ENCODE measurements at places on chromosomes 16 and 17.

- peaks cover 3% of the 10 kb centered on the region for H3K4me1 ChIP-seq
- no peak overlapping the region for H3K4me3 ChIP-seq
- no peak overlapping the region for H3K27ac ChIP-seq
- no peak for DNase-seq
- H3K36me3 ChIP-seq = no peaks in the 10 kb centered on the region
These were observed 10.4 kb downstream of the RPUSD1 start for GRCh38 chr16:777826-778225.

GRCh38 chr16:5005916-5006315, 27.8 kb downstream of the NAGPA start:
- H3K27me3 ChIP-seq = peaks cover 2% of the 10 kb centered on the region
- no peaks in the 10 kb centered on the region for H3K4me1 ChIP-seq
- H3K4me3 ChIP-seq = no peak overlapping the region
- DNase-seq = no peak
- no peaks in the 10 kb centered on the region for H3K36me3 ChIP-seq
- H3K27ac ChIP-seq = no peak overlapping the region

GRCh38 chr16:66286527-66286926, 80.0 kb upstream of the CDH5 start:
- no peak overlapping the region for H3K4me3 ChIP-seq
- H3K27ac ChIP-seq = no peak overlapping the region
- H3K27me3 ChIP-seq = no peaks in the 10 kb centered on the region
- H3K36me3 ChIP-seq = no peaks in the 10 kb centered on the region

- no peaks in the 10 kb centered on the region for H3K4me1 ChIP-seq
- H3K4me3 ChIP-seq = no peak overlapping the region
- peaks cover 12% of the 10 kb centered on the region for H3K27me3 ChIP-seq
- no peak overlapping the region for H3K27ac ChIP-seq
- no peak for DNase-seq
These were observed 21.8 kb upstream of the ZNF469 start for GRCh38 chr16:88360999-88361398.

DNA sequence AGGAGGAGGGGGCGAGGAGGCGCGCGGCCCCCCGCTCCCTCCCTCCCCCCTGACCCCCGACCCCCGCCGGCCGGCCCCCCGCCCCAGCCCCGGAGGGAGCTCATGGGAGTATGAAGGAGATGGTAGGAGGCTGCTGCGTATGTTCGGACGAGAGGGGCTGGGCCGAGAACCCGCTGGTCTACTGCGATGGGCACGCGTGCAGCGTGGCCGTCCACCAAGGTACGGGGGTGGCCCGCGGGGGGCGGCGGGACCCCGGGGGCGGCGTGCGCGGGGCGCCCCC, 390 bp downstream of the MLLT6 start:
- H3K36me3 ChIP-seq = peaks cover 22% of the 10 kb centered on the region
- H3K4me3 ChIP-seq = peak overlapping the region; percentile 54
- peak overlapping the region; percentile 78 for H3K27ac ChIP-seq
- H3K27me3 ChIP-seq = no peaks in the 10 kb centered on the region
- H3K4me1 ChIP-seq = no peaks in the 10 kb centered on the region

- H3K27me3 ChIP-seq = no peaks in the 10 kb centered on the region
- no peak overlapping the region for H3K4me3 ChIP-seq
- no peaks in the 10 kb centered on the region for H3K4me1 ChIP-seq
- H3K36me3 ChIP-seq = peaks cover 36% of the 10 kb centered on the region
- no peak for DNase-seq
These were observed 5.5 kb downstream of the CTU2 start for GRCh38 chr16:88711750-88712340.

DNA sequence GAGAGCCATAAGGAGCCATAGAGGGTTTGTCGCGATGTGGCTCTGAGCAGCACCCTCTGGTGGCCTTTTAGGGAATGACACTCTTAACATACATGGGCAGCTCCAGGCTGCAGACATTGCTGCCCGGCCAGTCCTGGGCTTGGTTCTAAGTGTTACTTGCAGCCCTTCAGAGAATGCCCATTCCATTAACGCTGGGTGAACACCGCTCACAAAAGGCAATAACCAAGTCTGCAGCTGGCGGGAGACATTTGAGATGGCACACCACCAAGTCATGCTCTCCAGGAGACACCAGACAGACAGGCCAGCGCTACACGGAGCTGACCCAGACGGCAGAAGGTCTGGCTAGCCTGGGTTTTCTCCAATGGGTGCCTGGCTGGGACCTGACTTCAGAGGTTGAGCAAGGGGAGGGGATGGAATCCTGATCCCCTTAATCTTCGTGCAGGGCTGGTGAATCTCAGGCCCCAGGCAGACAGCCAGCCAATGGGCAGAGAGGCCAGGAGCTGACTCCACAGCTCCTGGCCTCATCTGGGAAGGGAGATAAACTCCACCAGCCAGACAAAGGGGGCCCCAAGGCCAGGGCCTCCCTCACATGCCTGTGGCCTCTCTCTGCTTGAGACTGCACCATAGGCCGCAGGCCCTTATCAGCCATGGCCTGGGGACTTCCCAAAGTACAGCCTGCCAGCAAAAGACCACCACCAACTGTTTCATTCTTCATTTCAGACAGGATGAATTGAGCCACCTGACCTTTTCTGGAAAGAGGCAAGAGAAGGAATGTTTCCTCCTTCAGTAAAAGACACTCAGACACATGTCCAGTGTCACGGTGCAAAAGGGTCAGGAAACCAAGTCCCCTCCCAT, 58.8 kb downstream of the ZDHHC7 start:
- no peak for DNase-seq
- no peak overlapping the region for H3K4me3 ChIP-seq
- no peaks in the 10 kb centered on the region for H3K4me1 ChIP-seq
- H3K36me3 ChIP-seq = no peaks in the 10 kb centered on the region
- H3K27ac ChIP-seq = no peak overlapping the region

DNA sequence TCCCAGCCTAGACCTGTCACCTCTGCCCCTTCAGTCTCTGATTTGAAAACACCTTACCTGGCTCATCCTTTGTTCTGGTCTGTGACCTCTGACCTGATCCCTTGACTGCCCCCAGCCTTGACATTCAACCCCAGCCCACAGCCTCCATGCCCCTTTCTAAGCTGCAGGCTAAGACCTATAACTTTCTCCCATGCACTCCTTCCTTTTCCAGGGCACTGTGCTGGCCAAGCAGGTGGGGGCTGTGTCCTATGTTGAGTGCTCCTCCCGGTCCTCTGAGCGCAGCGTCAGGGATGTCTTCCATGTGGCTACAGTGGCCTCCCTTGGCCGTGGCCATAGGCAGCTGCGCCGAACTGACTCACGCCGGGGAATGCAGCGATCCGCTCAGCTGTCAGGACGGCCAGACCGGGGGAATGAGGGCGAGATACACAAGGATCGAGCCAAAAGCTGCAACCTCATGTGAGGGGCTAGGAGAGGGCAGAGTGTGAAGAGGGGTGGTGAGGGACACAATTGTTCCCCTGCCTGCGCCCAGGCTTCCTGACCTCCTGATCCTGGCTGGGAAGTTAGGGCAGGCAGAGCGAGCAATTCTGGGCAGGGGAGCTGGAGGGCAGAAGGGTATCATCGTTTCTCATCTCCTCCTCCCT, 3.3 kb downstream of the RND2 start:
- H3K4me3 ChIP-seq = no peak overlapping the region
- H3K36me3 ChIP-seq = no peaks in the 10 kb centered on the region
- no peaks in the 10 kb centered on the region for H3K27me3 ChIP-seq
- no peak overlapping the region for H3K27ac ChIP-seq
- no peak for DNase-seq

- H3K4me1 ChIP-seq = peaks cover 5% of the 10 kb centered on the region
- H3K4me3 ChIP-seq = no peak overlapping the region
- no peak for DNase-seq
- no peaks in the 10 kb centered on the region for H3K27me3 ChIP-seq
- H3K27ac ChIP-seq = no peak overlapping the region
These were observed 36.3 kb upstream of the CDH1 start for GRCh38 chr16:68700831-68701230.

DNA sequence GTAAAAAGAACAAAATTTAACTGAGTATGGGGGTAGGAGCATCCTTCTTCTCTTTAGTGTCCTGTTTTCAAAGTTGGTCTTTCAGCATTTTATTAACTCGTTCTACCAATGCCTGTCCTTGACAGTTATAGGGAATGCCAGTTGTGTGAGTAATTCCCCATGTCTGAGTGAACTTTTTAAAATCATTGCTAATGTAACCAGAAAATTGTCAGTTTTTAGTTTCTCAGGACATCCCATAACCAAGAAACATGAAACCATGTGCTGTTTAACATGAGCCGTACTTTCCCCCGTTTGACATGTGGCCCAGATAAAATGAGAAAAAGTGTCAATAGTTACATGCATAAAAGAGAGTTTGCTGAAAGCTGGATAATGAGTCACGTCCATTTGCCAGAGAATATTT, 71.4 kb upstream of the ARL4D start:
- no peak for DNase-seq
- H3K27me3 ChIP-seq = no peaks in the 10 kb centered on the region
- no peak overlapping the region for H3K4me3 ChIP-seq
- H3K36me3 ChIP-seq = no peaks in the 10 kb centered on the region
- H3K4me1 ChIP-seq = peaks cover 15% of the 10 kb centered on the region

DNA sequence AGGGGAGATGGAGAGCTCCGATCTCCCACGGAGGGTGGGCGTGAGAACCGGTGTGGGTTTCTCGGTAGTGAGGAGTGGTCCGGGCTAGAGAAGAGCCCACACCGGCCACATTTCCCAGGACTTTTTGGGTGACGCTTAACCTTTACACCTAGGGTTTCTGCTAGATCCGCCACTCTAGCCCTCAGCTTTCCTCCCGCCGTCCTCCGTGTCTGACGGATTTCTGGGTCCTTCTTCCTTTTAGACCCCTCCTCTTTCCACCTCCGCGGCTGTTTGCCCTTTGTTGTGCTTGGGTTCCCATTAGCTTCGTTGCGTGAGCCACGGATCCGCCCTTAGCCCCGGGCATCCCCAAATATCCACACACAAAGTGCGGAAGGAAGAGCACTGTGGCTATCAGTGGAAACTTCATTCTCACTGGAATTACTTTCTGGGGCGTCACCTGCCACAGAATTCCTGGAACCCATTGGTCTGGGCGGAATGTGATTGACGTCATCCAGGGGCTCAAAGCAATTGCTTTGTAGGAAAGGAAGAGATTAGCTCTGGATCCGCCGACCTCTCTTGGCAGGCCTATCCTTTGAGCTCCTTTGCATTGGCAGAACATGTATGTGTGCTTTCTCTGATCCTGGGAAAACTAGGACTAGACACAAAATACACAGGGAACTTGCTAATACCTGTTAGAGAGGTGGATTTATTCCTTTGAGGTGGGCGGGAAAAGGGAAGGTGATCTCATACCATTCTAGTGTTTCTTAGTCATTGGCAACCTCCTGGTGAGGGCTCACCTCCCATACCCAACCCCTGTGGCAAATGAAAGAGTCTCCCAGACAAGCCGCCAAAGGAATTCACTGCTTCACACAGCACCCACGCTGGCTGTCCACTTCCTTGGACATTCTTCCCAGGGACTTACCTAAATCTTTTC, 654 bp downstream of the TNFAIP1 start:
- peaks cover 33% of the 10 kb centered on the region for H3K36me3 ChIP-seq
- peaks cover 20% of the 10 kb centered on the region for H3K4me1 ChIP-seq
- no peaks in the 10 kb centered on the region for H3K27me3 ChIP-seq
- H3K4me3 ChIP-seq = peak overlapping the region; percentile 74
- peak; percentile 86 for DNase-seq
- H3K27ac ChIP-seq = peak overlapping the region; percentile 89

GRCh38 chr16:2238838-2239675, 2.8 kb downstream of the DNASE1L2 start:
- peaks cover 29% of the 10 kb centered on the region for H3K36me3 ChIP-seq
- no peak for DNase-seq
- H3K27ac ChIP-seq = no peak overlapping the region
- no peaks in the 10 kb centered on the region for H3K4me1 ChIP-seq

DNA sequence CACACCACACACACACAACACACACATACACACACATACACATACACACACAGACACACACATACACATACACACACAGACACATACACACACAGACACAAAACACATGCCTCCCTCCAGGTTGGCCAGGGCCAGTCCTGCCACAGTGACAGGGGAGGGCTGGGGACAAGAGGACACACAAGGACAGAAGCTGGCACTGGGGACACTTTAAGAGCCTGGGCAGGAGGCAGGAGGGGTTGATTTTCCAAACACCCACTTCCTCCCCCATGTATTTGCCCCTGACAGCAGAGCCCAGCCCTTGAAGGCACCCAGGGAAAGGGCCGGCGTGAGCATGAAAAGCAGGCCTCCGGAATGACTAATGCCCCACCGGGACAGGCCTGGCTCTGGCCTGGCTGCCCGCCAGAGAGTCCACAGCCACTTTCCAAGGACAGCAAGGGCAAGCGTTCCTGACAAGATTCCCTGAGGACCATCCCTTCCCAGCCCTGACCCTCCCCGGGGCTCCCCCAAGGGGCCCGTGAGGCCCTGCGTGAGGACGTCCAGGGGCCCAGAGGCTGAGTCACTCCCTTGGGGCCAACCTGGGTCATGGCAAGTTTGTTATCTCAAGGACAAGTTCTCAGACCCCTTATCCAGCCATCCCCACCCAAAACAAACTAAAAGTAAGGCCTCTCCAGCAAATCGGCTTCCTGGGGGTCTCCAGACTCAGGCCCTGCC, 235.6 kb downstream of the ZNF423 start:
- no peak overlapping the region for H3K4me3 ChIP-seq
- H3K4me1 ChIP-seq = no peaks in the 10 kb centered on the region
- H3K27ac ChIP-seq = no peak overlapping the region
- DNase-seq = peak; percentile 62

GRCh38 chr17:81735264-81736102, 23.4 kb downstream of the SLC25A10 start:
- H3K27ac ChIP-seq = no peak overlapping the region
- peaks cover 8% of the 10 kb centered on the region for H3K4me1 ChIP-seq
- H3K36me3 ChIP-seq = no peaks in the 10 kb centered on the region
- no peaks in the 10 kb centered on the region for H3K27me3 ChIP-seq
- DNase-seq = peak; percentile 68

GRCh38 chr17:13962716-13963240, 106.5 kb upstream of the COX10 start:
- no peaks in the 10 kb centered on the region for H3K4me1 ChIP-seq
- H3K36me3 ChIP-seq = no peaks in the 10 kb centered on the region
- DNase-seq = no peak

- H3K4me1 ChIP-seq = peaks cover 7% of the 10 kb centered on the region
- no peak for DNase-seq
- H3K27ac ChIP-seq = no peak overlapping the region
- no peak overlapping the region for H3K4me3 ChIP-seq
- no peaks in the 10 kb centered on the region for H3K36me3 ChIP-seq
These were observed 15.2 kb downstream of the KRT23 start for GRCh38 chr17:40922239-40922638.

DNA sequence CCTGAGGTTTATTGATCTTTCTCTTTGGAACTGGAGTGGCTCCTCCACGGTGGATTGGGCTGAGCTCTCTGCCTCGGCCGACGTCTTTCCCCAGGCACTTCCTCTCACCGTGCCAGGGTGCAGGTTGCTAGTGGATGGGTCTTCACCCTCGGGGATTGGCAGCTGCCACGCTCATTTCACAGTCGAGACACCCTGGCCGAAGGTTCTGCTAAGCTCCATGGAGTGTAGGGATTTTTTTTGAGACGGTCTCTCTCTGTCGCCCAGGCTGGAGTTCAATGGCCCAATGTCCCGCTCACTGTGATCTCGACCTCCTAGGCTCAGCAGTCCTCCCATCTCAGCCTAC, 280.8 kb downstream of the SEC14L1 start:
- H3K4me3 ChIP-seq = no peak overlapping the region
- H3K27ac ChIP-seq = peak overlapping the region; percentile 95
- H3K27me3 ChIP-seq = no peaks in the 10 kb centered on the region
- peaks cover 24% of the 10 kb centered on the region for H3K36me3 ChIP-seq
- peaks cover 77% of the 10 kb centered on the region for H3K4me1 ChIP-seq

GRCh38 chr16:69511651-69512050, 54.1 kb upstream of the NFAT5 start:
- peaks cover 27% of the 10 kb centered on the region for H3K4me1 ChIP-seq
- no peak overlapping the region for H3K4me3 ChIP-seq
- H3K27me3 ChIP-seq = no peaks in the 10 kb centered on the region
- no peaks in the 10 kb centered on the region for H3K36me3 ChIP-seq
- DNase-seq = no peak
- H3K27ac ChIP-seq = no peak overlapping the region
